Osteoblast (primary cell): ENCODE measurements at places on chromosomes 5 and 9. TPM values are rescaled to one million over a fixed set of nuclear protein-coding genes. Genes with fewer than 3 reads are reported as not detected.

DNA sequence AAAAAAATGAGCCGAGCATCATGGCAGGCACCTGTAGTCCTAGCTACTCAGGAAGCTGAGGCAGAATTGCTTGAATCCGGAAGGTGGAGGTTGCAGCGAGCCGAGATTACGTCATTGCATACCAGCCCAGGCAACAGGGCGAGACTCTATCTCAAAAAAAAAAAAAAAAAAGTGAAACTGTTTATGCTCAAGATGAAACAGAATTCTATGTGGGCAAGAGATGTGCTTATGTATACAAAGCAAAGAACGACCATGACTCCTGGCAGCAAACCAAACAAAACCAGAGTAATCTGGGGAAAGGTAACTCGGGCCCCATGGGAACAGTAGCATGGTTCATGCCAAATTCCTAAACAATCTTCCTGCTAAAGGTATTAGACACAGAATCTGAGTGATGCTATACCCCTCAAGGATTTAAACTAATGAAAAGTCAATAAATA, 32.6 kb upstream of the PLAC8L1 start:
- no peak for DNase-seq

DNA sequence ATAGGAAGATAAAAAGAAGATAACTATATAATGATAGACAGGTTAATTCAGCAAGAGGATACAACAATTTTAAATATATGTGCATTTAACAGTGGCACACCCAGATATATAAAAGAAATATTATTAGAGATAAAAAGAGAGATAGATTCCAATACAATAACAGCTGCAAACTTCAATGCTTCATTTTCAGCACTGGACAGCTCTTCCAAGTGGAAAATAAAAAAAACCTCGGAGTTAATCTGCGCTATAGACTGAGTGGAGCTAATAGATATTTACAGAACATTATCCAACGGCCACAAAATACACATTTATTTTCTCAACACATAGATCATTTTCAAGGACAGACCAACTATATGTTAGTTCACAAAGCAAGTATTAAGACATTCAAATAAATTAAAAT, 1229.5 kb upstream of the CDH6 start:
- no peak for DNase-seq

DNA sequence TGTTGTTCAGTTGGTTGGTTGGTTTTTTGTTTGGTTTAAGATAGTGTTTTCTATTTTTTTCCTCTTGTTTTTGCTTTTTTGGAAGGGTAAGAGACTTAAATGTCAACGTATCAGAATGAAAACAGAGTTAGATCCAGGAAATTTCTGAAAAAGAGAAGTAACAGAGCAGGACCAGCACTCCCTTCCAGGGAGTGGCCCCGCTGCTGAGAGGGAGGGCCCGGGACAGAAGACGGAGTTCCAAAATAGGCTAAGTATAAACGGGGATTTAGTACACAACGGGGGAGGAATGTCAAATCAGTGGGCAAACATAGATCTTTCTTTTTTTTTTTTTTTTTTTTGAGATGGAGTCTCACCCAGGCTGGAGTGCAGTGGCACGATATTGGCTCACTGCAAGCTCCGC, 92.7 kb upstream of the RUFY1 start:
- no peak for DNase-seq

PIP5KL1 gene
- 2.2 and 3.5 TPM in 2 replicates for total RNA-seq

PTBP3 gene
- total RNA-seq, result 41.0 and 42.0 TPM in 2 replicates

FOXD4L5 gene
- under 0.01 TPM in 1 of 2 replicates, not detected in the other for total RNA-seq
